Occipital lobe (tissue), 3 donors: ENCODE measurements at places on chromosomes 13 and 19. TPM values are rescaled to one million over a fixed set of nuclear protein-coding genes. Genes with fewer than 3 reads are reported as not detected.

DNA sequence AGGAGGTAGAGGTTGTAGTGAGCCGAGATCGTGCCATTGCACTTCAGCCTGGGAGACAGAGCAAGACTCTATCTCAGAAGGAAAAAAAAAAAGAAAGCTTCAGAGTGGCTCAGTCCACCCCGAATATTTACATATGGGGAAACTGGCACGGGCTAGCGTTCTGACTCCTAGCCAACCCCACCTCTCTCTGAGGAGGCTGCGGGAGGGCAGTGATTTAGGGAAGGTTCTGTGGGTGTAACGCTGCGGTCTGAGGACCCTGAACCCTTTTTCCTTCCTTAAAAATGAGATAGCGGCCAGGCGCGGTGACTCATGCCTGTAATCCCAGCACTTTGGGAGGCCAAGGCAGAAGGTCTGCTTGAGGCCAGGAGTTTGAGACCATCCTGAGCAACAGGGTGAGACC is 5.0 kb downstream of the LRRC25 start:
- DNase-seq = no peak

- DNase-seq = no peak
These were observed 1158.0 kb upstream of the SPRY2 start for GRCh38 chr13:81498969-81499368.

GRCh38 chr19:12784394-12784870 is 6.9 kb upstream of the JUNB start:
- DNase-seq = no peak

DNA sequence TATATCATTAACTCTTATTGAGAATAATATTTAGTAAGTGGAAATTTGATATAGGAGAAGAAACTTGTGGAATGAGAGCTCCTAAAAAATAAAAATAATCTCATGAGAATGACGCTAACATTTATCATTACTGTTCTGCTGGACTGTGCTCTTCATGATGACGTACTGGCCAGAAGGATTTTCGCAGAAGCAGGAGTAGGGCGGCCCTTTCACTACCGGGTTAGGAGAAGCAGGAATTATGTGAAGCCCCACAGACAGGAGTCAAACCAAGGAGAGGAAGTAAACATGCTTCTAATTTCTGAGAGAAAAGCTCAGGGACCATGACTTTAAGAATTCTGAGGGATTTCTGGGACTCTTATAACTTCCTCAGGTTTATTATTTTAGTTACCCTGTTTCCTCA is 195.1 kb downstream of the VWA8 start:
- DNase-seq = no peak

DNA sequence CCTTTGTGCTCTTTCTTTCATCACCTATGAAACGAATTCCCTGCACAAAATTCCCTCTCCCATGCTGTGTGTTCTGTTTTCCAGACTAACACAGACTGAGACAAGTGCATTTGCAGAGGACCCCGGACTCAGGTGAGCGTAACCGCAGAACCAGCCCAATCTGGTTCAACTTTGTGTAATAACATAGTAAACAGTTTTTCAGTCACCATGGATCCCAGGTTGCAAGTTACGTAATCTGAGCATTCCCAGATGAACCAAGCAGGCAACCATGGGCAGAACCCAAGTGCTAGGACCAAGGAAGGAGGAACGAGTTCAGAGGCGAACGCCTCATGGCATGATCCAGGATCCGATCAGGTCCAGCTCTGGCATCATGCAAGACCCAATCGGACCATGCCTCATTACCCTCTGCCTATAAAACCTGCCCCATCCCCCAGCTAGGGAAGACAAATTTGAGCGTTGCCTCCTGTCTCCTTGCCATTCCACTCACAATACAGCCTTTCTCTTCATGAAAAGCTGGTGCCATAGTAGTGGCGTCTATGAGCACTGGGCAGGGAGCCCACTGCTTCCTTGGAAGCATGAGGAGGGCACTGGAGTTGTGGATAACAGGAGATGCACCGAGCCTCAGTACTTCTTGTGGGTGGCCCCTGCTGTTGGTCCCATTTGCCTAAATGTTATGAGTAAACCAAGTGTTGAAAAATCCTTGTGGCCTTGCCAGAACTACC is 107.6 kb downstream of the ABCC4 start:
- DNase-seq = no peak

DNA sequence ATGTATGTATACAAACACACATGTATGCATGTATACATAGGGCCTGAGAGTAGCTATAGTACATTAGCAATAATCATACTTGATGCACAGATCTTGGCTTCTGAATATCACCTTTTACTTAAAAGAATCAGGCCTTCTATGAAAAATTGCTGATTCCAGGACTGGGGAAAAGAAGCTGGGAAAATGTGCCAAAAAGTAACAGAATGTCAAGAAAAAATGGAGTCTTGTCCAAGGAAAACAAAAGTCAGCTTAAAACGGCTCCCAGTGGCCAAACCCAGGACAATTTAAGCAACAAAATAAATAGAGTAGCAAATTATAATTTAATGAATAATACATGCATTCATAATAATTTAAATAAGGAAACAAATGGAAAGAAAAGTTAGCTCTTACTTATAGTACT is 2104.9 kb downstream of the PCDH9 start:
- DNase-seq = no peak

DNA sequence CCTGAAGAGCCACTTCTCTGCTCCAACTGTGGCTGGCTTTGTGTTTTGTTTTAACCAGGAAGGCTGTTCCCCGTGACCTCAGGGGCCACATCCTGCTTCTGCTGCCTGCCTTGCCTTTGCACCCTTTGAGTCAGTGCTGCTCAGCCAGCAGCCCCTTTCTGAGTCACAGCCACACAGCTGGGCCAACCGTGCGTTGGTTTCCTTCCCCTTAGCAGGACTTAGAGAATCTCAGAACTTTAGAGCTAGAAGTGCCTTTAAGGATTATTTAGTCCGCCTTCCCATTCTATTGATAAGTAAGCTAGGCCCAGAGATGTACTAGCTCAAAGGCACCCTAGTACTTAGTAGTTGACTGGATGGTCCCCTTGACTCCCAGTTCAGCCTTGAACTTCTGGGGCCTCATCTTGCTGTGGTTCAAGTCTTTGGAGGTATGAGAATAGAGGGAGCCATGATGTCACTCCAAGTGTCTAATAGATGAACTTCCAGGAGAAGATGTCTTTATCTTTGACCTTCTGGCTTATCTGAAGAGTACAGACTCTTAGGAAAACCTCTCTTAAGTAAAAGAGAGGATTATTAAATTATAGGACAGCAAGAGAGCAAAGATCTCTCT is 8.0 kb downstream of the RGCC start:
- DNase-seq = no peak

GRCh38 chr19:3690551-3691371 is 9.5 kb downstream of the PIP5K1C start:
- DNase-seq = no peak

DNA sequence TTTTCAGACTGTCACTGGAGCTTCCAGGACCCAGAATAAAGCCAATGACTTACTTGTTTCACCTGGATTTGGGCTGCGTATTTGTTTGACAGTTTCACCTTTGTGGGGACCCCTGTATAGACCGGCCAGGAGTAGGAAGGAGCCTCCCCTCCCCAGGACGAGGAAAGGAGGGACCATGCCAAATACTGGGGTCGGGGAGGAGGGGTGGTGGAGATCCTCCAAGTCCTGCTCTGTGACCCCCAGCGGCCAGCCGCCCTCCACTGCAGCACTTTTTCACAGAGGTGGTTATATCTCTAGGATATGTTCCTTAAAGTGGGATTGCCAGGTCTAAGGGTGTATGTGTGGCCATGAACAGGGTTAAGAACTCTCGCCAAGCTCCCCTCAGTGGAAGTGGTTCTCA is 25.7 kb upstream of the ZNF492 start:
- DNase-seq = no peak

DNA sequence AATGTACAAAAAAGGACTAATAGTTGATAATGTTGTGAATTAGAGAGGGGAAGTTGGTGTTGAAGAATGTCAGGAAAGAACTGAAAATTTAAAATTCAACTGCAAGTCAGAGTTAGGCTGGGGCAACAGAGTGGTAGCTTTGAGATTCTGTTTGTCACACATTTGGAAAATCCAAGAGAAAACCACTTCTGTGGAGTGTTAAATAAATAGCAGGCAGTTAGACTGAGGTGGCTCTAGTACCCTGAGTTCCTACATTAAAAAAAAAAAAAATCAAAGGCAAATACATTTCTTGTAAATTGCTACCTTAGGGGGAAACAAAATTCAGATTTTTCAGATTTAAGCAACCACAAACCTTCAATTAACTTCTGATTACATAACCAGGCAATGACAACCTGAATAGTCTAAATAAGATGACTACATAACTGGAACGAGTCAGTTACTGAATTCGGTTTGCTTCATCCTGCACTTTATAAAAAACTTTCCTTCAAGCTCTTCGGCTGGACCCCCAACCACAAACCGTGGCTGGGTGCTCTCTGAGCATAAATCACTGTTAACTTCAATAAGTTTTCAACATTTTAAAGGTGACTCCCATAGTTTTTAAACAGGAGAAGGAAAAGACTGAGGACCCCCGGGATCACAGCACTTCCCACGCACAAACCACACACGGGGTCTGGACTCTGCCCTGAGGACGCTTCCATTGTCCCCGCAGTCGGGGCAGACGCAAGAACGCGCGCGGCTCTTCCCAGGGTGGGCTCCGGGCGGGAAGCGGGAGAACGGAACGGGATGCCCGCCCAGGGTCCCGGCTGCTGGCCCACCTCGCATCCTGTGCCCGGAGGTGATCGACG is 725 bp downstream of the ZNF682 start:
- no peak for DNase-seq

- DNase-seq = no peak
These were observed 74.2 kb downstream of the TRPM4 start for GRCh38 chr19:49231804-49232203.

- DNase-seq = no peak
These were observed 166.2 kb downstream of the KCTD12 start for GRCh38 chr13:76719955-76720354.

DNA sequence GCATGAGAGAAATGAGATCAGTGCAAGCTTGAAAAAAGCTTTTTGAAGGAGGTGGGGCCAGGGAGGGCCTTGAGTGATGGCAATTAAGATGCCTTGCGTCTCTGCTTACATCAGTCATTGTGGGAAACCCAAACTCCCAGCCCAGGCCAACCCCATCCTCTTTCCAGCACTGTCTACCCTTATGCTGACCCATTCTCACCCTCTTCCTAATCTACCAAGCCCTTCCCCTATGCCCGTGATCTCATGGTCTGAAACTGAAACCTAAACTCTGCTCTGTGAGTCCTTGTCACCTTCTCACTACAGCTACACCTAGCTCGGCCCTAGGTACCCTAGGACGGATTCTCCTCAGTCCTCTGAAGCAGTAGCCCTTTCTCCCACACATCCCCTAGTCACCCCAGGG is 36.0 kb upstream of the SERP2 start:
- no peak for DNase-seq

DNA sequence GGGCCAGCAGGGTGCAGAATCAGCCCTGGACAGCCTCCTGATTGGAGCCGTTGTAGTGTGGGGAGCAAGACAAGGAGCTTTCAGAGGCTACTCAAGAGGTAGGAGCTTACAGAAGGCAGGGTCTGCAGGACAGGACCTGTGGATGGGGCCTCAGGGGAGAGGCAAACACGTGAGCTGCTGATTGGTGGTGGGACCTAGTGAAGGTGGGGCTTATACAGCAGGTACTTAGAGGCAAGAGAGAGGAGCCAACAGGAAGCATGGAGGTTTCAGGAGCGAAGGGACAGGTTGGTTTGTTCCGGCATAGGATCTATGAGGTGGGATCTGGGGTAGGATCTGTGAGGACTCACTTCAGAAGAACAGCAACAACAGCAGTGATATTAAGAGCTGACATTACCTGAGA is 32.4 kb downstream of the ZSWIM4 start:
- no peak for DNase-seq

DNA sequence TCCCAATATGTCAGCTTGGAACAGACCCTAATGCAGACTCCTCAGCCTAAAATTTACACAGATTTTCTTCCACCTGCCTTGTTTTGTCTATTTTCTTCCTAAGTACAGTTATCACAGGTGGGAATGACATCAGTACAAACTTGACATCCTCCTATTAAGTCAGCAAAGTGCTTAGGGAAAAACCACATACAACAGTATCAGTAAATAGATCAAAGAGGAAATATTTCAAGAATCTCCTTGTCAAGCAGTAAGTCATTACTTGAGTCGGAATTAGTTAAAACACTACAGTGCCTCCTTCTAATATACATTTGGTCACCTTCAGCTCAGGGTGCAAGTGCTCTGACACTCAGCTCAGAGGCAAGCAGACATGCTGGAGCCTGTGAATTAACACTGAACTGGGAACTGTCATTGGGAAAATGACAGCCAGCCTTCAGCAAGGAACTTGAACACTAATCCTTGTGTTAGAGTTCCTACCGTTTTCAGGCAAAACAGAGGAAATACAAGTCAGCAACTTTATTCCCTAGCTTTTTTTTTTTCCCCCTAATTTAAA is 394.3 kb upstream of the HTR2A start:
- no peak for DNase-seq

- no peak for DNase-seq
These were observed 40.8 kb downstream of the RCBTB2 start for GRCh38 chr13:48492096-48492440.

DNA sequence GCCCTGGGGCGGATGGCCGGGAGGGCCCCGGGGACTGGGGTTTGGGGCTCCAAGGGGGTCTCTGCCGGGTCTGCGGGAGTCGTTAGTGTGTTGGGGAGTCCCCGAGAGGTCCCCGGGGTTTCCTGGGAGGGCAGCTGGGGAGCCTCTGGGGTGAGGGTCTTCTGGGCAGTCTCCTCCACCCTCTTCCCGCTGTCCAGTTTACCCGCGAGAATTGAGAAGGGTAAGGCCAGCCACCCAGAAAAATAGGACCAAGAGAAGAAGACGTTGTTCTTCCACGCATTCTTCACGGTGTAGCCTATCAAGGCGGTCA is 1.0 kb upstream of the ETFB start:
- no peak for DNase-seq

GRCh38 chr13:33640832-33641231 is 177.1 kb upstream of the RFC3 start:
- DNase-seq = no peak

- DNase-seq = no peak
These were observed 2.6 kb downstream of the NAPSA start for GRCh38 chr19:50362656-50363424.

The TNFSF13B gene
- 0.78 TPM for total RNA-seq

The RNF225 gene
- not detected for total RNA-seq

The CPB2 gene
- total RNA-seq = not detected

The OR10H1 gene
- total RNA-seq = not detected
